ENCODE measurements at places on chromosomes 5 and 9. TPM values are rescaled to one million over a fixed set of nuclear protein-coding genes. Genes with fewer than 3 reads are reported as not detected.

- DNase-seq: no peak
- peaks cover 53% of the 10 kb centered on the region for H3K4me1 ChIP-seq
- no peaks in the 10 kb centered on the region for H3K27me3 ChIP-seq
- H3K4me3 ChIP-seq: no peak overlapping the region
Measured at GRCh38 chr5:140554454-140554853, 2.8 kb downstream of the SRA1 start.

GRCh38 chr9:129962889-129963703 is 79.9 kb downstream of the FNBP1 start:
- H3K27ac ChIP-seq: peak overlapping the region; percentile 81
- H3K36me3 ChIP-seq: peaks cover 3% of the 10 kb centered on the region
- peak; percentile 48 for DNase-seq
- H3K4me3 ChIP-seq: no peak overlapping the region
- peaks cover 6% of the 10 kb centered on the region for H3K4me1 ChIP-seq
- H3K27me3 ChIP-seq: no peaks in the 10 kb centered on the region

DNA sequence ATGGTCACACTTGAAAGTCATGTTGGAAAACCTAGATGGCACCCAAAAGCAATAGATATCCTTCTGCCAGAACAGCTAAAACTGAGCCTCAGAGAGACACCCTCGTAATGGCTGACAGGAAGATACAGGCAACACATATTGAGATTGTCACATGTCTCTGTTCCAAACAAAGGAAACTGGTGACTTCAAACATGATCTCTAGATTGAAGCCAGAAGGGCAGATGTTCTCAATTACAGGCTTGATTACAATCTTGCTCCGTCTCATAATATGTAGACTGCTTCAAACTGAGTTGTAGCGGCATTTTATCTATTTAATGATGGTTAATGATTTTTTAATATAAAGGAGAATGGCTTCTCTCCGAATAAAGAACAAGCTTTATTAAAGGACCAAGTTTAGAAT is 774.3 kb downstream of the KCTD16 start:
- H3K27me3 ChIP-seq: no peaks in the 10 kb centered on the region
- no peaks in the 10 kb centered on the region for H3K36me3 ChIP-seq
- no peaks in the 10 kb centered on the region for H3K4me1 ChIP-seq
- no peak overlapping the region for H3K4me3 ChIP-seq

DNA sequence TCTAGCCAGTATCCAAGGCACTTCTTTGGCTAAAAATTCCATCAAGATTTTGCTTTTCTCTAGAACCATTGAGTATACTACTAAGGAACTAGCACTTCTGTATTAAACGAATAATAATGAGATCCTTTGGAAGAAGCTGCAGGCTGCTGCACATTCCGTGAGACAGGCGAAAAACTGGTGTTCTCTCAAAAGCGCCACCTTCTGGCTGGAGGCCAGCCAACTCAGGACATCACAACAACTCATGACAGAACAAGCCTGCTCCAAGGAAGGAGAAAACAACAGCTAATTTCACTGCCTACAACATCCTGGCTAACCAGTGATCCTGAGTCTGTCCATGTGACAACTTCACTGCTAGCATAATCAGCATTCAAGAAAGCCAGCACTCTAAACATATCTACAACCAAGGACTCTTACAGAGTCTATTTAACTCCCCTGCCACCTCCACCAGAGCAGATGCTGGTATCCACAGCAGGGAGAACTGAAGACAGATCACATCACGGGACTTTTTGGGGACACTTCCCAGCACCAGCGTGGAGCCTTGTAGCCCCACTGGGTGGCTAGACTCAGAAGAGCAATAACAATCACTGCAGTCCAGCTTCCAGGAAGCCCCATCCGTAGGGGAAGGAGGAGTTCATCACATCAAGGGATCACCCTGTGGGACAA is 150.5 kb downstream of the YTHDC2 start:
- peaks cover 4% of the 10 kb centered on the region for H3K27me3 ChIP-seq
- H3K4me1 ChIP-seq: no peaks in the 10 kb centered on the region
- H3K4me3 ChIP-seq: no peak overlapping the region
- no peak overlapping the region for H3K27ac ChIP-seq

DNA sequence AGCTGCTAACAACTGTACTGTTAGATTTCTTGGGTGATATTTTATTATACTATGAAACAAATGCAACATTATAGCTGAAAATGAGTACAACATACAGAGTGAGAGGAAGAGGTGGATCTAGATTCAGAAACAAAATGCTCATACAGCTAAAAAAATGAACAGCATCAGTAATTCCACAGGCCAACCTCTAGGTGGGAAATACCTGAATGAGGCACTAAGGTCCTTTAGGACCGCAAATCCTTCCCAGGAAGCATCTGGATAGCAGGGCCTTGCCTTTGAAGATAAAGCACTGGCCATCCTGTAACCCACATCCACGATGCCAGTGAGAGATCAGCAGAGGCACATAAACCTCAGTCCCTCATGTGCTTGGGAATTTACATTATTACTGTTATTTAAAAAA is 310.8 kb downstream of the YTHDC2 start:
- no peak overlapping the region for H3K4me3 ChIP-seq
- H3K4me1 ChIP-seq: no peaks in the 10 kb centered on the region
- no peak for DNase-seq
- no peaks in the 10 kb centered on the region for H3K36me3 ChIP-seq
- H3K27ac ChIP-seq: no peak overlapping the region

GRCh38 chr5:176844706-176845391 is 34.5 kb downstream of the UNC5A start:
- no peaks in the 10 kb centered on the region for H3K36me3 ChIP-seq
- DNase-seq: no peak
- no peaks in the 10 kb centered on the region for H3K4me1 ChIP-seq
- no peak overlapping the region for H3K4me3 ChIP-seq
- H3K27me3 ChIP-seq: peaks cover 15% of the 10 kb centered on the region

- H3K4me1 ChIP-seq: no peaks in the 10 kb centered on the region
- H3K27ac ChIP-seq: no peak overlapping the region
- H3K27me3 ChIP-seq: no peaks in the 10 kb centered on the region
Measured at GRCh38 chr5:64794053-64794770, 25.5 kb downstream of the CWC27 start.

DNA sequence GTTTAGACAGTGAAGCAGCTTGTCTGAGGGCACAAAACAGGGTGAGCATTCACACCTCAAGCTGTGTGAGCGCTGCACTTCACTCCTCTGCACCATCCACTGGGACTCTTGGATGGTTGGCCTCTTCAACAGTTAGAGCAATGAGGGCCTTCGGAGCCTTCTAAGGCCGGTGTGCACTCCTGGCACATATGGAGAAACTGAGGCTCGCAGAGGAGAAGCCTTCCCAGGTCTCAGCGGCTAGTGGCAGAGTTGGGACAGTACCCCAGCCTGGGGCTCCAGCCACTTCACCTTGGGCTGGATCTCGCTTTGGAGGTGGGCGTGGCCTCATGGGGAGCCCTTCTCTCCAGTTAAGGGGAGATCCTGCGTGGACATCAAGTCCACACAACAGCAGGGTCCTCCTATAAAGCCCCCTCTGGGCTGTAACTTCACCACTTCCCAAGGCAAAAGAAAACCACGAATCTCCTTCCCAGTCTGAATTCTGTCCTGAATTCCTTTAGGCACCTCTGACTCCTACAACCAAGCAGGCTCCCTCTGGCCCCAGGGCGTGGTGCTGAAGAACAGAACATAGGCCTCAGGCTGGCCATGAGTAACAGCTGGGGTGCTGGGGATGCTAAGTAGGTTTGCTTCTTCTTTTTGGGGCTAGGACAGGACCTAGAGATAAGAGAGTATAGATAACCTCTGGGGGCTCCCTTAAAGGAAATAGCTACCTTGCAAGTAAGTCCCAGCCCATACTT is 30.5 kb upstream of the CSF1R start:
- no peak overlapping the region for H3K27ac ChIP-seq
- H3K27me3 ChIP-seq: no peaks in the 10 kb centered on the region
- no peak overlapping the region for H3K4me3 ChIP-seq
- DNase-seq: peak; percentile 13
- no peaks in the 10 kb centered on the region for H3K36me3 ChIP-seq

GRCh38 chr5:122656160-122656559 is 118.7 kb upstream of the SNX2 start:
- no peak overlapping the region for H3K27ac ChIP-seq
- H3K4me3 ChIP-seq: no peak overlapping the region
- no peak for DNase-seq
- no peaks in the 10 kb centered on the region for H3K36me3 ChIP-seq
- no peaks in the 10 kb centered on the region for H3K27me3 ChIP-seq

GRCh38 chr9:126860077-126860756 is at the start of gene ZBTB34:
Gene ZBTB34, plus strand, starts transcription at chr9:126860639. Its CDS starts 18,761 bp downstream, at chr9:126879400.
- peaks cover 9% of the 10 kb centered on the region for H3K36me3 ChIP-seq
- DNase-seq: peak; percentile 67
- peak within 1 kb of the TSS; percentile 85 for H3K4me3 ChIP-seq
- peaks cover 6% of the 10 kb centered on the region for H3K4me1 ChIP-seq
- no peaks in the 10 kb centered on the region for H3K27me3 ChIP-seq

GRCh38 chr9:96022445-96023051 is 147.1 kb downstream of the ERCC6L2 start:
- H3K27me3 ChIP-seq: peaks cover 8% of the 10 kb centered on the region
- H3K36me3 ChIP-seq: no peaks in the 10 kb centered on the region
- H3K4me3 ChIP-seq: no peak overlapping the region
- H3K4me1 ChIP-seq: peaks cover 12% of the 10 kb centered on the region
- no peak for DNase-seq

GRCh38 chr5:172642486-172642885 is 1.4 kb downstream of the NEURL1B start:
- H3K4me1 ChIP-seq: peaks cover 18% of the 10 kb centered on the region
- peak; percentile 38 for DNase-seq
- H3K27me3 ChIP-seq: no peaks in the 10 kb centered on the region

DNA sequence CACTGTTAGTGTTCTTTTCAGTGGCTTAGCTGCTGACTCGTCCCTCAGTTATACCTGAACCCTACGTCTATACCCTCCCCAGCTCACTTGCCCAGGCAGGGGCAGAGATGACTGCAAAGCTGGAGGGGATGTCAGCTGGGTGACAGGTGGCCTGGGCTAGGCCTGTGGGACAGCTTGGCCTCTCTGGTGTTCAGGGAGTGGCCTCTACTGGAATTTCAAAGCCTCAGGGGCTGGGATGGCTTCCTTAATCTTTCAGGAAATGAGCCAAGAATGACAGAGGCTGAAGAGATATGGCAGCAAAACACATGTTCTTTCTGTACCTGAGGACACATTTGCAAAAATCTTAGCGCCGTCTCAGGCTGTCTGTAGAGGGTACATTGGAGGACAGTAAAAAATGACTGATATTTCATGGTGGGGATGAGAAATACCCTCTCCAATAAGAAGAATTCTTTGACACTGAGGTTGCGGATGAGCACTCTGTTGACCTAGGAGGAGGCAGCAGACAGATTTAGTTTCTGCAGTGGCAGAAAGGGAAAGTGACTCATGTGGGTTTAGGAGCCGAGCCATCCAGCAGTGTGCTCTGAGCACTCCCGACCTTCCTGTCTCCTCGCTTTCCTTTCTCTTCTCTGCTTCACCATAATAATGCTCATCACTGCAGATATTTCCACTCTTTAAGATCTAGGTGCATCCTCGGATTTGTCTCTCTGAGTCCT is 54.4 kb downstream of the ENTREP1 start:
- DNase-seq: peak; percentile 47
- H3K27ac ChIP-seq: peak overlapping the region; percentile 64

- no peaks in the 10 kb centered on the region for H3K27me3 ChIP-seq
- no peak overlapping the region for H3K4me3 ChIP-seq
- no peaks in the 10 kb centered on the region for H3K36me3 ChIP-seq
- no peak for DNase-seq
Measured at GRCh38 chr5:130520211-130520610, 615.9 kb downstream of the CHSY3 start.

GRCh38 chr9:79670269-79670961 is 98.7 kb downstream of the TLE4 start:
- no peak for DNase-seq
- no peaks in the 10 kb centered on the region for H3K4me1 ChIP-seq
- H3K27ac ChIP-seq: no peak overlapping the region
- no peaks in the 10 kb centered on the region for H3K27me3 ChIP-seq
- no peak overlapping the region for H3K4me3 ChIP-seq
- no peaks in the 10 kb centered on the region for H3K36me3 ChIP-seq

GRCh38 chr9:120514405-120514804 is 65.6 kb downstream of the CDK5RAP2 start:
- H3K4me1 ChIP-seq: peaks cover 5% of the 10 kb centered on the region
- H3K27ac ChIP-seq: no peak overlapping the region
- H3K36me3 ChIP-seq: no peaks in the 10 kb centered on the region
- DNase-seq: no peak

GRCh38 chr5:80189701-80190100 is 66.1 kb downstream of the SERINC5 start:
- H3K27ac ChIP-seq: peak overlapping the region; percentile 36
- H3K4me3 ChIP-seq: peak overlapping the region; percentile 16

- DNase-seq: no peak
- no peaks in the 10 kb centered on the region for H3K36me3 ChIP-seq
- peaks cover 3% of the 10 kb centered on the region for H3K27me3 ChIP-seq
- no peak overlapping the region for H3K4me3 ChIP-seq
- no peaks in the 10 kb centered on the region for H3K4me1 ChIP-seq
- H3K27ac ChIP-seq: no peak overlapping the region
Measured at GRCh38 chr5:132788990-132789886, 12.2 kb upstream of the SEPTIN8 start.

DNA sequence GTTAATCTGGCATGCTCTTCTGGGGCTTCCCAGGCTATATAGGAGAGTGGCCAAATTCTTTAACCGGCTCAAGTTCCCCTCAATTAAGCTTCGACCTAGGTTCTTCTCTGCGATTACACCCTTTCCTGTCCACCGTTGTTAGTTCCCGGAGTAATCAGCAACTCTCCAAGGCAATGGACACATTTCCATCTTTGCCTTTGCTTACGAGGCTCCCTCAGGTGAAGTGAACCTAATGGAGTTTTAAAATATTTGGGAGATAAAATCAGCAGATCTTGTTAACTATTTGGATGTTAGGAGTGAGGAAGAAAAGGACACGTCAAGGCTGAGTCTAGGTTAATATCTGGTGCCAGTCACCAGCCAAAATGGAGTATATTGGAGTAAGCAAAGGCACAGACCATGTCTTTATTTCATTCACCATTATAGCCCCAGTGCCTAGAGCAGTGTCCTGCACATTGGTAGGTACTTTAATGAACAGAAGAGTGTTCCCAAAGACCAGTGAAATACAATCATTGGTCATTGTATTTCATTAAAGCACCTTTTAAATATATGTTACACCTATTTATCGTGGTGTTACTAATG is 515 bp downstream of the UTP15 start:
- H3K4me3 ChIP-seq: peak overlapping the region; percentile 61
- H3K27me3 ChIP-seq: no peaks in the 10 kb centered on the region
- peaks cover 14% of the 10 kb centered on the region for H3K36me3 ChIP-seq
- peak overlapping the region; percentile 87 for H3K27ac ChIP-seq
- DNase-seq: no peak
- peaks cover 22% of the 10 kb centered on the region for H3K4me1 ChIP-seq

- H3K36me3 ChIP-seq: no peaks in the 10 kb centered on the region
- peaks cover 88% of the 10 kb centered on the region for H3K27me3 ChIP-seq
- DNase-seq: no peak
- H3K27ac ChIP-seq: no peak overlapping the region
Measured at GRCh38 chr5:135040333-135041144, 6.5 kb upstream of the PITX1 start.

GRCh38 chr5:124492444-124493224 is 253.8 kb downstream of the ZNF608 start:
- DNase-seq: no peak
- H3K27me3 ChIP-seq: no peaks in the 10 kb centered on the region
- H3K36me3 ChIP-seq: no peaks in the 10 kb centered on the region
- no peak overlapping the region for H3K4me3 ChIP-seq

KIF27 gene
- 1.9 TPM for polyA plus RNA-seq

PPP2R2B gene
- 2.7 TPM for polyA plus RNA-seq

SHOC1 gene
- polyA plus RNA-seq: 4.8 TPM

PCDHA7 gene
- polyA plus RNA-seq: 0.16 TPM

GRIN3A gene
- polyA plus RNA-seq: under 0.01 TPM

FCN1 gene
- 0.68 TPM for polyA plus RNA-seq

TLX3 gene
- polyA plus RNA-seq: not detected

PCDHGA4 gene
- polyA plus RNA-seq: 2.4 TPM

RRAGA gene
- polyA plus RNA-seq: 29.5 TPM

GFI1B gene
- polyA plus RNA-seq: not detected

SNCAIP gene
- 1.5 TPM for polyA plus RNA-seq

Data from adrenal gland (tissue), 19 donors.